Prostate gland (tissue), 2 donors: ENCODE measurements at places on chromosomes 3 and 15. TPM values are rescaled to one million over a fixed set of nuclear protein-coding genes. Genes with fewer than 3 reads are reported as not detected.
A peak's percentile ranks its signal among the peaks of the same experiment; 100 is the strongest.

GRCh38 chr15:25846377-25846776, 16.8 kb downstream of the ATP10A start:
- H3K27me3 ChIP-seq: no peaks in the 10 kb centered on the region
- DNase-seq: no peak
- H3K4me3 ChIP-seq: no peak overlapping the region
- no peaks in the 10 kb centered on the region for H3K36me3 ChIP-seq

GRCh38 chr3:169324452-169324785, 339.1 kb downstream of the MECOM start:
- H3K27ac ChIP-seq: peak overlapping the region; percentile 53
- no peaks in the 10 kb centered on the region for H3K4me1 ChIP-seq
- no peak overlapping the region for H3K4me3 ChIP-seq
- H3K36me3 ChIP-seq: no peaks in the 10 kb centered on the region
- no peaks in the 10 kb centered on the region for H3K27me3 ChIP-seq

GRCh38 chr15:71496336-71496955, 313.9 kb upstream of the NR2E3 start:
- H3K27me3 ChIP-seq: no peaks in the 10 kb centered on the region
- no peaks in the 10 kb centered on the region for H3K36me3 ChIP-seq
- no peak overlapping the region for H3K4me3 ChIP-seq
- DNase-seq: no peak

DNA sequence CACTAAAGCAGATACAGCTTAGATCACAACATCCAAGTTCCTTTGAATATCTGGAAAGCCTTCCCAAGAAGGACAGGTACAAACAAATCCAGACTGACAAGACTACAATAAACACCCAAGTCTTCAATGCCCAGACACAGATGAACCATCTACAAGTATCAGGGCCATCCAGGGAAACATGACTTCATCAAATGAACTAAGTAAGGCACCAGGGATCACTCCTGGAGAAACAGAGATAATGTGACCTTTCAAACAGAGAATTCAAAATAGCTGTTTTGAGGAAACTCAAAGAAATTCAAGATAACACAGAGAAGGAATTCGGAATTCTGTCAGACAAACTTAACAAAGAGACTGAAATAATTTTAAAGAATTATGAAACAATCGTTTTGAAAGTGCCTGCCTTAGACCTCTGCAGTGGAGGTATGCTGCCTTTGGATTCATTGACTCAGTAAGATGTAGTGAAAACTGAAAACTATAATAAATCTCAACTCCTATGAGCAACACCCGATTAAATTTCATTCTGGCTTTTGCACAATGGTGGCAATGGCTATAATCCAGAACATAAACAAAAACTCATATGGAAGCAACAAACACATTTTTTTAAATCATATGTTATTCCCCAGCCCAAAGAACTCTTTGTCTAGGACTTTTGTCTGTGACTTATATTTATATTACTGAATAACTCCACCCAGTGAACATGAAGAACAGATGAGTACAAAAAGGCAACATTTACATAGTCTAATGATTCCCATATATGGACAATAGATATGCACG, 12.6 kb upstream of the COL8A1 start:
- DNase-seq: no peak
- H3K4me1 ChIP-seq: no peaks in the 10 kb centered on the region
- H3K27ac ChIP-seq: no peak overlapping the region
- no peaks in the 10 kb centered on the region for H3K27me3 ChIP-seq
- H3K4me3 ChIP-seq: no peak overlapping the region

- no peaks in the 10 kb centered on the region for H3K27me3 ChIP-seq
- no peak overlapping the region for H3K27ac ChIP-seq
- no peak overlapping the region for H3K4me3 ChIP-seq
These were observed 48.1 kb downstream of the GRK7 start for GRCh38 chr3:141811348-141811747.

- no peaks in the 10 kb centered on the region for H3K27me3 ChIP-seq
- no peak for DNase-seq
- peaks cover 45% of the 10 kb centered on the region for H3K36me3 ChIP-seq
- H3K4me3 ChIP-seq: no peak overlapping the region
These were observed 47.1 kb downstream of the CHD2 start for GRCh38 chr15:92947071-92947730.

DNA sequence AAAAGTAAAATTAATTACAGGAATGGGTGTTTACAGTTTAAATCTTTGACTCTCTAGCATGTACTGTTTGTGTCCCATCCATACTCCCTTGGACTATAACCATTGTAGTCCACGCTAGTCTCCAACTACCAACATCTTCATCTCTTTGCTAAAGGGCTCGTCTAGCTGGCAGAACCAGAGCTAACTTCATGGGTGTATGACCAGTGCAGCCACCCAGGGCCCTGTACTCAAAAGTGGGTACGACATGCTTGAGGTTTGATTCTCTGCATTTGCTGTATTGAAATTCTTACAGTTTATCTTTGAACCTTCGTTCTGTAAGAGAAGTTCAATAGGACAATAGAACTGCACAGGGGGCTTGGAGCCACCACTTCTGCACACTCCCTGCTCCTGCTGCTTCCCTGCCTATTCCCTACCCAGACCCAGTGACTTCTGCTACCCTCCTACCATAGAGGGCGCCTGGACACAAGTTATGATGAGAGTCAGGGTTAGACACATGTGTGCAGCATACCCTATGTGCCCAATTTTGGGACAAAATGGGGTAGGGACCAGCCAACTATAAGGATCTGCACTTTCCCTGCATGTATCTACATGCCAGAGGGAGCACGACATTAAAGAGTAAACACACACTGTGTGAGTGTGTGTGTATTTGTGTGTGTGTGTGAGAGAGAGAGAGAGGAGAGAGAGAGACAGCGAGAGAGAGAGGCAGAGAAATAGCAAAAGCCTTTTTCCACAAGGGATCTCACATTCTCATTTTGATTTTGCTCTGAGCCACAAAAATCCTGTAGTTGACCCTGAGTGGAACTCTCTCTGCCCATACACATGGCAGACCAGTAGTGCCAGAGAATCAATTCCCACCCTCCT, 59.0 kb upstream of the NECTIN3 start:
- no peak overlapping the region for H3K27ac ChIP-seq
- no peak overlapping the region for H3K4me3 ChIP-seq
- H3K4me1 ChIP-seq: no peaks in the 10 kb centered on the region

DNA sequence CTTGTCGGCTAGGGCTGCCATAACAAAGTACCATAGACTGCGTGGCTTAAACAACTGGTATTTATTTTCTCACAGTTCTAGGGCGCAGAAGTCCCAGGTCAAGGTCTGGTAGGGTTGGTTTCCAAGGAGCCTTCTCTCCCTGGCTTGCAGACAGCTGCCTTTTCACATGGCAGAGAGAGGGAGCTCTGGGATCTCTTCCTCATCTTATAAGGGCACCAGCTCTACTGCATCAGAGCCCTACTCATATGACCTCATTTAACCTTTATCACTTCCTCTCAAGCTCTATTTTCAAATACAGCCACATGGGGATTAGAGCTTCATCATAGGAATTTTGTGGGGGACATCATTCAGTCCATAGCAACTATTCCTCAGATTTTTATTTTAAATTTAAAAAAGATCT, 17.6 kb upstream of the PAQR9 start:
- H3K4me3 ChIP-seq: no peak overlapping the region
- H3K36me3 ChIP-seq: no peaks in the 10 kb centered on the region
- H3K27ac ChIP-seq: no peak overlapping the region
- H3K27me3 ChIP-seq: no peaks in the 10 kb centered on the region
- no peaks in the 10 kb centered on the region for H3K4me1 ChIP-seq

- peaks cover 2% of the 10 kb centered on the region for H3K27me3 ChIP-seq
- no peak for DNase-seq
- no peak overlapping the region for H3K4me3 ChIP-seq
- no peaks in the 10 kb centered on the region for H3K36me3 ChIP-seq
These were observed 59.5 kb downstream of the SCN11A start for GRCh38 chr3:38992117-38992760.

GRCh38 chr3:106510206-106510605, 641.4 kb upstream of the CBLB start:
- no peak for DNase-seq
- H3K4me1 ChIP-seq: no peaks in the 10 kb centered on the region
- no peak overlapping the region for H3K27ac ChIP-seq
- no peak overlapping the region for H3K4me3 ChIP-seq

DNA sequence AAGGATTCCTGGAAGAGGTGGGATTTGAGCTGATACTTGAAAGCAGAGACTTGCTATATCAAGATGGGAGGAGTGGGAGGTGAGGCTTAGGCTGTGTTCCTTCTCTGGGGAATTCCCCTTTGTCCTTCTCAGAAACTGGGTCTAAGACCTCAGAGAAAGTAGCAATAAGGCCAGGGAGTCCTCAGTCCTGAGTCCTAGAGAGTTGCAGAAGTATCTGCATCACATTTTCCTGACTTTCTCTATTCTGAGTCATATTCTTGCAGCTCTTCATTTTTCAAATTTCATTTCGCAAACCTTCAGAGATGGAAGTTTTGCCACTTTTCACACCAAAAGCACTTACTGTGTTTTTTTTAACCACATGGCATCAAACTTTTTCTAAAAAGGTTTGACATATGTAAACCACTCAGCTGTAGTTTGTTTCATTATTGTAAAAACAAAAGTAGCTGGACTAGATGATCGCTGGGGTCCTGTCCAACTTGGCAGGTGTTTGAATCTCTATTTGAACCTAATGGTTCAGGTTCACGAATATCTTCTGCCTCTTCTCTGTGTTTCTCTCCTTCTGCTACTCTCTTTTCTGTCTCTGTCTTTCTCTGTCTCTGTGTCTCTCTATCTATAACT, 21.3 kb downstream of the COLQ start:
- no peaks in the 10 kb centered on the region for H3K36me3 ChIP-seq
- no peaks in the 10 kb centered on the region for H3K27me3 ChIP-seq
- H3K4me3 ChIP-seq: no peak overlapping the region

DNA sequence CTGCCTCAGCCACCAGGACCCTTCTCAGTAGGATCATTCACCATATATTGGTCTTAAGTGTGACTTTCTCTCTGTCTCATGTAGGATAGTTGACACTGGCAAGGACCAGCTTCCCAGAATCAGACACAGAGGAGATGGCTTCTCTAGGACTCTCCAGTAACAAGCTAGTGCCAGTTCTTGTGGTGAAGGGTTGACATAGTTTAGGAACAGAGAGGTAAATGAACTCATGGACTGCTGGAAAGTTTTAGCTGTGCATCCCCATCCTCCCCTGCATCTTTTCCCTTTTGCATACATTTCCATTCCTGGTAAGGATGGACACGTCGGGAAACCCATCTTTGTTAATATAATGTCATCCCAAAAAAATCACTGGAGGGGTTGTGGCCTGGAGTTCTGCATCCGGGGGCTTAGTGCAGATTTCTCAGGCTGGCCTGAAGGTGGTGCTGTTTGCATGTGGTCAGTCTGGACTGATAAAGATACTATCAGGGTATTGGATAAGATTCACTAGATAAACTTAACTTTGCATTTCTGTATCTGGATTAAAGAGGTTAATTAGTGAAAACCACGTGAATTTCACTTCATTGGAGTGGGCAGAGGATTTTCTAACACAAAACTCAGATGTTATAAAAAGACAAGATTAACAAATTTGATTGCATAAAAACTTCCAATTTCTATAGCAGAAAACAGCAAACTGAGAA, 110.8 kb downstream of the TBC1D2B start:
- H3K27ac ChIP-seq: no peak overlapping the region
- no peak for DNase-seq
- no peaks in the 10 kb centered on the region for H3K4me1 ChIP-seq
- H3K4me3 ChIP-seq: no peak overlapping the region
- no peaks in the 10 kb centered on the region for H3K27me3 ChIP-seq

GRCh38 chr3:165797551-165797950, 39.7 kb downstream of the BCHE start:
- H3K36me3 ChIP-seq: no peaks in the 10 kb centered on the region
- H3K27me3 ChIP-seq: no peaks in the 10 kb centered on the region

DNA sequence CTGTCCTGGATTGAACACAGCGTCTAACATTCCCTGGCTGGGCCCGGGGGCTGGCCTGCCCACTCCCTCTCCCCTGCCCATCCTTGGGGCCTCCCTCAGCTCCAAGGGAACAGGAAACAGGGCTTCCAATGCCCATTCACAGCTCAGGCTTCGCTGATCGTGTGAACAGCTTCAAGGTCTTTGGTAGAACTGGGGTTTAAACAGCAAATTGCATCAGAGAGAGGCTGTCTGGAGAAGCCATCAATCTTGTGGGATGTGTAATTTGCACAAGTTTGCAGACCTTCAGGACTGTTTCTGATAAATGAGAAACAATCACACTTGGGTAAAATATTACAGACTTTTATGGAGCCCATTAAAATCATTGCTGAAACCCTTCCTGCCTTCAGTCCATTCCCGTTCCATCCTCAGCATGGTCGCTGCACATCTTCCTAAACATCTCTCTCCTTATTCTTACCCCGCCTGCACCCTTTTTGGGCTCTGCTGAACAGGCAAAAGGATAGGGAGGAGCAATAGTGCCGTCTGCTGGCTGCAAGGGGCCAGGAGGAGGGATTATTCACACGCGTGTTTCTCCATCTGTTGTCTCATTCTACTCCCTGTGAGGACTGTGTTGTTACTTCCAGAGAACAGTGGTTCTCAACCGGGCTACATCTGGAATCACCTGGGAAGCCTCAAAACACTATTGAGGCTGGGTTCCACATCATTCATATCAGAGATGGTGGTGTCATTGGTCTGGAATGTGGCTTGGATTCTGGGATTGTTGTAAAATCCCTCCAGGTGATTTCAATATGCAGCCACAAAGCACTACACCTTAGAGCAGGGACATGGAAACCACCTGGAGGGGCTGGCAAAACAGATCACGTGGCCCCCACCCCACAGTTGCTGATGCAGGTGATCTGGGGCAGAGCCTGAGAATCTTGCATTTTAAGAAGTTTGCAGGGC, 116.3 kb downstream of the CLSTN2 start:
- no peaks in the 10 kb centered on the region for H3K27me3 ChIP-seq
- H3K27ac ChIP-seq: no peak overlapping the region
- no peak overlapping the region for H3K4me3 ChIP-seq
- no peaks in the 10 kb centered on the region for H3K4me1 ChIP-seq
- no peaks in the 10 kb centered on the region for H3K36me3 ChIP-seq
- peak; percentile 13 for DNase-seq

- no peaks in the 10 kb centered on the region for H3K36me3 ChIP-seq
- H3K27ac ChIP-seq: no peak overlapping the region
- H3K27me3 ChIP-seq: no peaks in the 10 kb centered on the region
- no peak overlapping the region for H3K4me3 ChIP-seq
- H3K4me1 ChIP-seq: no peaks in the 10 kb centered on the region
These were observed 491.3 kb upstream of the AGTR1 start for GRCh38 chr3:148206446-148206845.

- no peaks in the 10 kb centered on the region for H3K27me3 ChIP-seq
- H3K27ac ChIP-seq: no peak overlapping the region
- no peak for DNase-seq
- H3K4me3 ChIP-seq: no peak overlapping the region
- H3K36me3 ChIP-seq: no peaks in the 10 kb centered on the region
These were observed 2.5 kb downstream of the TICRR start for GRCh38 chr15:89577776-89578115.

- H3K27ac ChIP-seq: no peak overlapping the region
- no peak for DNase-seq
- peaks cover 6% of the 10 kb centered on the region for H3K4me1 ChIP-seq
- no peaks in the 10 kb centered on the region for H3K27me3 ChIP-seq
- no peak overlapping the region for H3K4me3 ChIP-seq
These were observed 221.4 kb downstream of the MINAR1 start for GRCh38 chr15:79653533-79653932.

- H3K36me3 ChIP-seq: no peaks in the 10 kb centered on the region
- no peak for DNase-seq
- H3K27me3 ChIP-seq: no peaks in the 10 kb centered on the region
- H3K27ac ChIP-seq: no peak overlapping the region
- no peaks in the 10 kb centered on the region for H3K4me1 ChIP-seq
These were observed 79.5 kb upstream of the CHMP2B start for GRCh38 chr3:87147562-87147961.

Gene CLDN18
- total RNA-seq: not detected

Gene INO80
- total RNA-seq: 23.0 TPM

Gene CCDC33
- total RNA-seq: 1.5 TPM

Gene SLCO3A1
- total RNA-seq: 7.4 TPM

Gene CCRL2
- total RNA-seq: 0.45 TPM

Gene ZFYVE19
- total RNA-seq: 39.8 TPM

Gene RTP3
- total RNA-seq: not detected

Gene CCR5
- 0.68 TPM for total RNA-seq

Gene LSAMP
- total RNA-seq: 38.0 TPM
